AG08395 (cell line): ENCODE measurements at places on chromosomes 16 and 17.

DNA sequence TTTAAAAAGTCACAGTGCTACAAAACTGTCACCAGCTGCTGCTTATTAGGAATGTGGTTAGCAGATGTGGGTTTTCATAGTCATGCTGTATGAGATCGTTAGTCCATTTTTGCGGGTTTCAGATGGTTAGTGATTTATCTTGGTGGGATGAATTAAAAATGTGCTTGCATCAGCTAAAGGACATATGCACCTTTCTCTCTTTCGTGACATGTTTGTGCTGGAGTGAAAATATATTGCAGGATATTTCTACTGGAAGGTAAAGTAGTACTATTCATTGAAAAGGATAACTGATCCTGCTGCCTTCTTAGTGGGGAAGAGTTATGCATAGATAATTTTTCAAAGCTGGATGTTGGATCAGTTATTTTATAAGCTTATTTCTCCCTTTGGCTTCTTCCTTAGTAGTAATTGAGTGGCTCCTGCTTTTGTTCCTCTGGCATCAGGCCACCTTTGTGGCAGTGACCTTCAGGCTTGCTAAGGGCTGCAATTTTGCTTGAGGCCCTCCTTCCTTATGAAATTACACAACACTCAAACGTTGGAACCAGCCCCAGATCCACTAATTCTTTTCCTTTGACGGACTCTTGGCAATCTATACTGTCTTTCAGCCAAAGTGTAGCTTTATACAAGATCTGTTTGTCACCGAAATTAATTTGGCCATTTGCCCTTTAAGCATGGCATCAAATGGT is 7.5 kb upstream of the SNTB2 start:
- DNase-seq = peak; percentile 68

- no peak for DNase-seq
Measured at GRCh38 chr16:4787627-4788482, at the start of gene SEPTIN12. Gene SEPTIN12 (minus strand): TSS chr16:4788345. CDS start chr16:4787645, 700 bp downstream.

- DNase-seq = peak; percentile 88
Measured at GRCh38 chr17:13086142-13086769, 68.4 kb upstream of the ELAC2 start.

DNA sequence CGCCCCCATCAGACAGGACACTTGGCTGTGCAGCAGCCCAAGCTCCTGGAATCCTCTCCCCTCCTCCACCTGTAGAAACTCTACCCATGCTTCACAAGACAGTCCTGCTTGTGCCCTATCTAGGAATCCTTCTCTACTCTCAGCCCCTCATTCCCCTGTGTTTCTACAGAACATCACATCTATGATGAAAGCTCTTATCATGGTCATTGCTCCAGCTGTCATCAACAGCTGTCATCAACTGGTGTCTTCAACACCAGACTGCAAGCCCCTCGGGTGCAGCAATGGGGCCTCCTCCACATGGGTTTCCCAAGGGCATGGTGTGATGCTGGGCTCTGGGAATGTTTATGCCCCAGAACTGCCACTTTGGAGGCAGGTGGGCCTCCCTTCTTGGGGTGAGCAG is 21.1 kb upstream of the CDRT4 start:
- DNase-seq = no peak
